ENCODE measurements at places on chromosomes 5 and 9. TPM values are rescaled to one million over a fixed set of nuclear protein-coding genes. Genes with fewer than 3 reads are reported as not detected.

DNA sequence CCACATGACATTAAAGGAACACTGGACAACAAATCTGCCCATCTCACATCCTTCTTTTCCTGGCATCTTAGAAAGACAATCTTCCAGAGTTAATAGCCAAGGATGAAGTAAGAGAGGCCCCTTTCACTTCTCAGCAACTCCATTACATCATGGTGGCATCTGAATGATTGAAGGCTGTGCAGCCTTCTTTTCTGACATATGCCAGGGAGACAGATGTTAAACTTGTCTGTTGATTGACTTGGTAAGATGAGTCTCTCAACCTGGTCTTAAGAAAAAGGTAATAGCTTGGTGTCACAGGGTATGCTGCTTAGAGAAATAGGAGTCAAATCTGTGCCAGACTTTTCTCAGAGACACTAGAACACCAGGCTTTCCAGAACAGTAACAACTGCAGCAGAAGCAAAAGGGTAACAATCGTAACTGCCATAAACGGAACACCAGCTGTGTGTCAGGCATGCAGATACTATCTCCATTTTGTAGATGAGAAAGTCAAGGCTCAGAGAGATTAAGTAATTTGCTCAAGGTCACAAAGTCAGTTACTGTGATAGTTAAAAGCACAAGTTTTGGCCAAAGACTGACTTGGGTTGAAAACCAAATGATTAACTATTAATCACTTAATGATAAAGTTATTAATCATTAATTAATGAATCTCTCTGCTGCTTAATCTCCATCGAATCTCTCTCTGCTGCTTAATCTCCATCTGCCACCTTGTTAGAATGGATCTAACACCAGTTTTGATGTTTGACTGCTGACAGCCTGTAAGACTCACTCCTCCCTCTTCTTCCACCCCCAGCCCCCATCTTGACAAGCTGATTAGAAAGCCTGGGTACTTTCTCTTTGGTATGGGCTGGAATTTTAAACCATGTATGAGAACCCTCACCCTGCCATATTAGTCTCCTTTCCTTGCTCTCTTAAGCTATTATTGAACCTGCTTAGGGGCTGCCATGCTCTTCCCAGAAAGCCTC is 353.5 kb downstream of the ENC1 start:
- no peak for ATAC-seq

- no peak for ATAC-seq
Measured at GRCh38 chr9:27856748-27857147, 283.5 kb upstream of the C9orf72 start.

- ATAC-seq: peak; percentile 83
Measured at GRCh38 chr5:4879693-4880303, 260.3 kb upstream of the ADAMTS16 start.

Gene SOHLH1
- total RNA-seq: not detected

Gene EHMT1
- total RNA-seq: 48.0 TPM

Gene IL5
- not detected for total RNA-seq

Gene MEF2C
- total RNA-seq: 4.5 TPM

Gene C9orf50
- total RNA-seq: not detected
